ENCODE measurements at places on chromosomes 4 and X.
A peak's percentile ranks its signal among the peaks of the same experiment; 100 is the strongest.

DNA sequence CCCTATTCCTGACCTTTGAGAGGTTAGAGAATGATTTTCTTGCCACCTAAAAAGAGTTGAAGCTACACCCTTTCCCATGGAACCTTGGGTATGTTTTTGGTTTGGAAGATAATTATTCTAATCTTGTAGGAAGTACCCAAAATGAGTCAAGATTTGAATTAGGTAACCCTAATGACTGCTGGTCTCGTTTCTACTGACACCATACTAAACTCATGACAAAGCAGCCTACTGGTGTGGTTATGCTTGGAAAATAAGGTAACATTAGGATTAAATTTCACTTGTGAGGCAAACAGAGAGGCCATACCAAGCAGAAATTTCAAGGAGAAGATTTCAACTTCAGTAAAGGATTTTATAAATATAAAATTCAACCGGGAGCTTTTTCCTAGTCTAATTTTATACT is 107.9 kb downstream of the FBXW7 start:
- DNase-seq: no peak

DNA sequence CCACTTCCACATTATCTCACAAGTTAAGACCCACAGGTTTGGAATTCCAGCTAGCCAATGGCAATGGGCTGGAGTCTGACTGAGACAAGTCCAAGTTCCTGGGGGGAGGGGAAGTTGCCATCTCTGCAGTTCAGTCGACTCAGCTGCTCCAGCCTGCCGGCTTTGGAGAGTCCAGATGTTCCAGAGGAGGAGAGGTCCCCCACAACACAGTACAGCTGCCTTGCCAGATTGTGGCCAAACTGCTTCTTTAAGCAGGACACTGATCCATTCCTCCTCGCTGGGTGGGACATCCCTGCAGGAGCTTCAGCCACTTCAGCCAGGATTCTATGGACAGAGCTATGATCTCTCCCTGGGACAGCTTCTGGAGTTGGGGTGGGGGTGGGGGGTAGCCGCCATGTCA is 199.2 kb downstream of the EDA start:
- DNase-seq: no peak

DNA sequence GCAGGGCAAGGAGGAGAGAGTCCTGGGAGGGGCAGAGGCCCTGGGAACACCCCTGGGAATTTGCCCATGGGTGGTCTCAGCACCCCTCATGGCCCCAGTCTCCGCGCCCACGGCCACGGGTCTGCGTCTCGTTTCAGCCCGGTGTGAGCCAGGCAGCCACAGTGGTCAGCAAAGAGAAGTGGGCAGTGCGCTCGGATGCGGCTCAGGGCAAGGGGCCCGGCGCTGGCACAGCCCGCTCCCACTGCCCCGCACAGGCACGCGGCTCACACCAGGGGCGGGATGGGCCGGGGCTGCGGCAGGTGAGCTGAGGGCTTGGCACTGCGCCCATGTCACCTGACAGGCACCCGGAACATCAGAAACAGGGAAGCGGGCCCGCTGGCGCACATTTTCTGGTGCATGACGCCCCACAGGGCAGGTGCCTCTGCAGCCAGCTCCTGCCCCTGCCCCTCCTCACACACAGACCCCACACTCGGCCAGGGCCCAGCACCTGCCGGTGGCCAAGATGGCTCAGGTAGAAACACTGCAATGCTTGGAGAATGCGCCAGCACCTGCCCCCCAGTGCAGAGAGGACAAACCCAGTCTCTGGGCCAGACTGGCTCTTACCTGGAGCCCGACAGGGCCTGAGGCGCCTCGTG is 41.9 kb upstream of the MXD4 start:
- no peak for DNase-seq

GRCh38 chr4:174222266-174222872 is 61.1 kb downstream of the FBXO8 start:
- no peak for DNase-seq

- DNase-seq: peak; percentile 16
Observed at GRCh38 chr4:77821775-77822174, 2.6 kb upstream of the CNOT6L start.

DNA sequence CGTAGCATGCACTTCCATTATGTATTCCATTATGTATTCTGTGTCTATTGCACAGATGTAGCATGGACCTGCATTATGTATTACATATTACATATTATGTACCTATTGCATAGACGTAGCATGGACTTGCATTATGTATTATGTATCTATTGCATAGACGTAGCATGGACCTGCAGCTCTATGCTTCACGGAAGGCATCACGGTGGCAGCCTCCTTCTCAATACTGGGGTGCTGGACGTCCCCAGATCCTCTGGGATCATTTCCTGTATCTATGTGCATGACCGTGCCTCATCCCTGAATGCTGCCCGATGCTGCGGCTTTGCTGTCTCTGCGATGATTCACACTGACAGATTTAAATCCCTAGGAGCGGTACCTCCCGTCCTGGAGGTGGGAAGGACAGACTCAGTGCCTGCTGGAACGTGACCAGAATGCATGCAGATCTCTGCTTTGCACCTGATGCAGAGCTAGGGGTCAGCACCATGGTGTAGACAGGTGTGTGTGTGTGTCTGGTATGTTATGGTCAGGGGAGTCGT is 317.5 kb downstream of the DHRSX start:
- DNase-seq: no peak

- DNase-seq: no peak
Observed at GRCh38 chrX:56618323-56618722, 54.9 kb downstream of the UBQLN2 start.

- no peak for DNase-seq
Observed at GRCh38 chr4:2743518-2744445, 12.4 kb downstream of the TNIP2 start.

DNA sequence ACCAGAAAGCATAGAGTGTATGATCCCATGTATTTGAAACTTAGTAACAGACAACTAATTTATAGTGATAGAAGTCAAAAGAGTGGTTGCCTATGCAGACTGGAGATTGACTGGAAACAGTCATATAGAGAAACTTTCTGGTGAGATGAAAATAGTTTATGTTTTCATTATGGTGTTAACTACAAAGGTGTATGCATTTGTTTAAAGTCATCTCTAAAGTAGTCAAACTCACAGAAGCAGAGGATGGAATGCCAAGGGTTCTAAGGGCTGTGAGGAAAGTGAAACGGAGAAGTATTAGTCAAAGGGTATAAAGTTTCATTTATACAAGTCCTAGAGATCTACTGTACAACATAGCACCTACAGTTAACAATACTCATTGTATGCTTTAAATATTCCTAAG is 45.8 kb downstream of the ENOX2 start:
- no peak for DNase-seq

DNA sequence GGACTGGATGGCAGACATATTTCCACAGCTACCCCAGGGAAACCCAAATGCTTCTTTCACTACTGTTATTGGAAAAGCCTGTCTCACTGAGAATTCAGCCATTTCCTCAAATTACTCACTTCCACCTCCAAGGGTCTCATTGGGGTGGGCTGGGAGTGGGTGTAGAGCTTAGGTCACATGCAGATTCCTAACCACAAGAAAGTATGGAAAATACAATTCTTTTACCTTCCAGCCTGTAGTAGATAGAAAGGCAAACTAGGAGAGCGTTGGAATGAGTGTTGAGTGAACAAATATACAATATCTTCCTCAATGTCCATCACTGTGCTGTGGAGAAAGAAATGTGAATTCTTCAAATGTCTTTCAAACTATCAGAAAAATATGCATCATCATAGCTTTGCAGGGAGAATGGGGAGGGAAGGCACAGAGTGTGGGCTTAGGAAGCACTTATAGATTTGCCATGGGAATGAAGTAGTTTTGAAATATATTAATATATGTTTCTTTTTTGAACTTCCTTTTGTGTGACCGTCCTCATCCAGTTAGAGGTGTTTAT is 245.3 kb upstream of the JADE1 start:
- DNase-seq: no peak

DNA sequence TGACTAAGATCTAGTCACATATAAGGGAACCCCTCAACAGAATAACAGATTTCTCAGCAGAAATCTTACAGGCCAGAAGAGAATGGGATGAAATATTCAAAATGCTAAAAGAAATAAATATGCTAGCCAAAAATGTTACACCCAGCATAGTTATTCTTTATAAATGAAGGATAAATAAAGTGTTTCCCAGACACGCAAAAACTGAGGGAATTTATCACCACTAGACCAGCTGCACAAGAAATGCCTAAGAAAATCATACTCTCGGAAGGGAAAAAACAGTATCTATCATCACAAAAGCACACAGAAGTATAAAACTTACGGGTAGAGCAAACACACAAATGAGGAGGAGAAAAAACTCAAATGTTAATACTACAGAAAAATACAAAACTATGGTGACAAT is 162.1 kb downstream of the HHIP start:
- DNase-seq: no peak

DNA sequence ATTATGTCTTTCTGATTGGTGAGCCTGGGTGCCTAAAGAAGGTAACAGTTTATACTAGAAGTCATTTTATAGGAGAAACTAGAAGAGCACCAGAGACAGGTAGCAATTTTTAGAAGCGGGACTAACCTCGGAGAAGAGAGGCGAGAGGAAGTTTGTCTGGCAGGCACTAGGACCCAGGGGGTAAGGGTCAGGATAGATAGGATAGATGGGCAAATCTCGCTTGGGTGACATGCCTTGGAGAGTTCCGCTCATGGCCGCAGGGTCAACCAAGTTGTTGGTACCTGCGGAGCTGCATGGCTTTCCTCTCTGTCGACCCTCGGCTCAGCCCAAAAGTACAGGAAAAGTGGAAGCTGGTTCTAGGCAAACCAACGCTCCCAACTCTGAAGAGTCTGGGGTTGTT is 11.3 kb downstream of the PI4K2B start:
- no peak for DNase-seq

- DNase-seq: no peak
Observed at GRCh38 chrX:29941287-29941686, 274.1 kb upstream of the MAGEB2 start.

DNA sequence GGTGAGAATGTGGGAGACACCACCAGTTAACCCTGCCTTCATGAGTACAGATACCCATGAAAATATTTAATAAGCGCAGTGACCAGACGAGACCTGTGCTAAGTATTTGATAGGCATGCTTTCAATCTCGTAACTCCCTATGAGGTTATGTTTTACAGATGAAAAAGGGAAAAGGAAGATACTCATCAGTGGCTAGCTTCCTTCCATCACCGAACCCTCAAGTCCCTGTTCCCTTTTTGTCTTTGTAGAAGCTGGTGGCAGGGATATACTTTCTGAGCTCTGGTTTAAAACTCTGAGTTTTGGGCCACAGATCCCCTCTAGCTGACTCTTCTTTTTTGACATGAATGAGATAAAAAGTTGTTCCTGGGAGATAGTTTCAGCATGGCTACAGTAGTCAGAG is 26.3 kb downstream of the AFF1 start:
- no peak for DNase-seq

DNA sequence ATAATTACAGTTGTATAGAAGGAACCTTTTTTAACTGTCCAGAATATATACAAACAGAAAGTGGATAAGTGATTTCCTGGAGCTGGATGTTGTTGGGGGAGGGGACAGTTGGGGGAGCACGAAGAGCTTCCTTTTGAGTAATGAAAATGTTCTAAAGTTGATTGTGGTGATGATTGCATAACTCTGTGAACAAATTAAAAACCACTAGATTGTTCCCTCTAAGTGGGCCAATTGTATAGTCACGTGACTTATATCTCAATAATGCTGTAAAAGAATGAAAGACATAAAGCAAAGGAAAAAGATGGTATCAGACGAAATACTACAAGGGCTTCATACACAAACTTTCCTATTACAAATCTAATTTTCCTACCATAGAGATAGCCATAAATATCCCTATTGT is 2.7 kb downstream of the CT55 start:
- DNase-seq: no peak

- DNase-seq: no peak
Observed at GRCh38 chr4:109248322-109248900, 54.0 kb downstream of the COL25A1 start.

- no peak for DNase-seq
Observed at GRCh38 chr4:121139533-121140222, 24.4 kb downstream of the TNIP3 start.

GRCh38 chrX:18666614-18667013 is 5.3 kb downstream of the RS1 start:
- DNase-seq: no peak

DNA sequence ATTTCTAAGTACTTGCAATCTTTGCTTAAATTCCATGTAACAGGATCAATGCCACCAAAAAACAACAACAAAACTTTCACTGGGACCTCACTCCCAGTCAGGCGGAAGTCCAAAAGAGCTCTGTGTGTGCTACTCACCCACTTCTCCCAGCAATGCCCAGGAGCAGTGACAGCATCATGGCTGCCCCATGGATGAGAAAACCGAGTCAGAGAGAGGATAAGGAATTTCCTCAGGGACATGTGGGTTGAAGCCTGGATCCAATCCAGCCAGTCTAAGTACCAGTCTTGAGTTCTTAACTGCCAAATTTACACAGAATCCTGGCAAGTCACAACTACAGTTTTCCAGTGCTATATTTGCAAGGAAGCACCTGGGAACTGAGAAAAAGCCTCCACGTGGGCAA is 64.5 kb downstream of the STX18 start:
- no peak for DNase-seq

DNA sequence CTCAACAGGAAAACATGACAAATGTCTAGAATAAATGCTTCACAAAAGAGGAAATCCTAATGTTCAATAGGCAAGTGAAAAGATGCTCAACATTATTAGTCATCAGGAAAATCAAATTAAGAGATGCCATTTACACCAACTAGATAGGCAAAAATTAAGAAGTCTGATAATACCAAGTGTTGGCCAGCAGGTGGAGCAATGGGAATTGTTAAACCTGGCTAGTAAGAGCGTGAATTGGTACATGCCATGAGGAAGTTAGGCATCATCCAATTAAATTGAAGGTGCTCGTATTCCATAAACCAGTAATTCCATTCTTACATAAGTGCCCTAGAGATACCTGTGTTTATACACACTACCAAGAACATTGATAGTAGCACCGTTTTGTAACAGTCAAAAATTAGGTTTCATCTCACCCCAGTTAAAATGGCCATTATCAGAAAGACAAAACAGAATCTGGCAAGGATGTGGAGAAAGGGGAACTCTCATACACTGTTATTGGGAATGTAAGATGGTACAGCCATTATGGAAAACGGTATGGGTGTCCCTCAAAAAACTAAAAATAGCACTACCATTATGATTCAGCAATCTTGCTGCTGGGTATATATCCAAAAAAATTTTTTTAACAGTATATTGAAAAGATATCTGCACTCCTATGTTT is 14.0 kb upstream of the ZCCHC18 start:
- DNase-seq: peak; percentile 33

- no peak for DNase-seq
Observed at GRCh38 chr4:74159143-74159709, 1.3 kb downstream of the MTHFD2L start.

Data from stimulated activated CD8-positive, alpha-beta memory T cell treated with anti-CD3 and anti-CD28 coated beads, Interleukin-2, amount 100 ng/mL, for 1 hour (primary cell).